Aorta (tissue), 5 donors: ENCODE measurements at places on chromosomes 1 and 21. TPM values are rescaled to one million over a fixed set of nuclear protein-coding genes. Genes with fewer than 3 reads are reported as not detected.

DNA sequence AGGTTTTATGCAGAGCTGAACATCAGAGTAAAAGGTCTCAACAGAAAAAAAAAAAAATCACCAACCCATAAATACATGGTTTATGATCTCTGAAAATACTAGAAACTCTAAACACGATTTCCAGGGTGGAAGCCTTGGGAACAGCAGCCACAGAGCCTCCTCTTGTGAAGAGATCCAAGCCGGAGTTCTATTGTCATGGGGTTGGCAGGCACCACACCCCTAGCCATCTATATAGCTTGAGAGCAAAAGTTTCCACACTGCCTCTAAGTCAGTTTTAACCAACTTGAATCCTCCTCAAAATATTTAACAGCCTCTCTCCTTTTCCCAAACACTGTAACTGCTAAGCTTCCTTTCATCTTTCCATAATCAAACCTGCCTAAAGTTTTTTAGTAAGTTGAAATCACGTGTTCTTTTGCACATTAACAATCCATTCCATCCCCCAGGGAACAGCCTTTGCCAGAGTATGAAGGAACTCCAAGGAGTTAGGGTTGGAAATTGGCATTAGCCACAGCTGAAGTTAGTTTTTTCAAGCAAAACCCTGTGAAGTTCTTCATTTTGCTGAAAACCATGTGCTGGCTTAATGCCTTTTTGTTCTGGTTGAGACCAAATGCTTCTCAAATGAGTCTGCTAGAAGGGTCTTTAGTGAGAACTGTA, 13.8 kb upstream of the SEC16B start:
- no peak overlapping the region for H3K27ac ChIP-seq
- H3K4me3 ChIP-seq: no peak overlapping the region
- H3K27me3 ChIP-seq: no peaks in the 10 kb centered on the region
- no peak for DNase-seq

ANKRD35 gene
- 7.2 TPM for total RNA-seq

DNA sequence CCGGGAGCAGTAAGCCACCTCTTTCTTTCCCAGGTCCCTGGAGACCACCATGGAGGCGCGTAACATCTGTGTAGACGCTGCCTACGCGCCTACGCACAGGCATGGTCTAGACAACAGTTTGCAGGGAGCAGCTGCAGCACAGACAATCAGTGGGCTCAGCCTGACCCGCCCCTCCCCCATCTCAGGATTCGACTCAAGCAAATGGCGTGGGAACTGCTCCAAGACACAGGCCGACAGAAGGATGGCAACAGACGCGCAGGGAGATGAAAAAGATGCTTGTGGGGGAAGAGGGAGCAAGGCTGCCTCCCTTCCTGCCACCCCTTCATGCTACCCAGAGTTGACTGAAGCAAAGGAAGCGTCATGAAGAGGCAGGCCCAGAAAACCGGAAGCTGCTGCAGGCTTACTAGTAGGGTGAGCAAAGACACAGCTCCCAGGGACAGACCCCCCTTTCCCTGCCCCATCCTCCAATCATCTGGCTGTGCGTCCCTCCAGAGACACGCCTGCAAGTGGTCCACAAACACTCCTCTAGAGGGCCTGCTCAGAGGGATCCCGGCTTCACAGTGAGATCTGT, 19.5 kb downstream of the STK40 start:
- H3K27ac ChIP-seq: no peak overlapping the region
- no peaks in the 10 kb centered on the region for H3K27me3 ChIP-seq
- no peaks in the 10 kb centered on the region for H3K36me3 ChIP-seq
- H3K4me3 ChIP-seq: no peak overlapping the region
- H3K4me1 ChIP-seq: no peaks in the 10 kb centered on the region

DNA sequence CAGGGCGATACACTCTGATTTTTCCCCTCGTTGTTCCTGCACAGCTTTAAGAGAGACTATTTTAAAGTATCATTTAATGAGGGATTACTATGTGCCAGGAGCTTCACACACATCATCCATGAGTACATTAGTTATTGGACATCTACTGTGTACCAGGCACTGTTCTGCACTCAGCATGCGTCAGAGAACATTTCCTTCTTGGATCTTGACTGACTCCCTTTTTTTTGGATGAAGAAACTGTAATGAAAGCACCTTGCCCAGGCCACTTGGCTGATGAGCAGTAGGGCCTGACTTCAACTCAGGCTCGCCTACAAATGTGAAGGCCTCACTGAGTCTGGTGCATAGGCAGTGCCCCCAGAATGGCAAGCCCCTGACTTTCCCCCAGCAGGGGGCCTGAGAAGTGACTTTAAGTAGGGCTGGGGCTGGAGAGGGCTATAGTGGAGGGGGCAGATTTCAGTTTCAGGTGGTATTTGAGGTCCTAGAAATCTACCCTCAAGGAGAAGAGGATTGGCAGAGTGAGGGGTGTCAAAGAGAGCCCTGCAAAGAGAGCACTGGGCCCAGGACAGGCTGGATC, 50.0 kb downstream of the PTPRU start:
- no peak overlapping the region for H3K27ac ChIP-seq
- H3K27me3 ChIP-seq: no peaks in the 10 kb centered on the region

DNA sequence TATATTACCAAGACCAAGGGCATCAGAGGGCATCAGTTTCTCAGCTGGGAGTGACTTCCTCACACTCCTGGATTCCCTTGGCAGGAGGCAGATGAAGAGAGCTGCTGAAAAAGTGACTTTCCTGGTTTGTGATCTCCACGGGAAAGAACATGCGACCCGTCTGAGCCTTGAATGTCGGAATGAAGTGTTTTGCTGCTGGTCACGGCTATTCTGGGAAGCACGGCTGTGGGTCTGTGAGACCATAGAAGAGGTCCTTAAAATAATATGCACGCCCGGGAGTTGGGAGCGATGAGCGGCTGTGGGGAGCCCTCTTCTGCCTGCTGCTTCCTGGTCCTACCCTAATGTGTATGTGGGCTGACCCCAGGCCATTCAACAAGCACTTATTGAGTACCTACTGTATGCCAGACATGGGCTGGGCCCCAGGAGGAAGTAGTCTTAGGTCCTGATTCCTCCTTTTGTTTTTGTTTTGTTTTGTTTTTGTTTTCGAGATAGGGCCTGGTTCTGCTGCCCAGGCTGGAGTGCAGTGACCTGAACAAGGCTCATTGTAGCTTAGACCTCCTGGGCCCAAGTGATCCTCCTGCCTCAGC, 13.2 kb upstream of the UMODL1 start:
- no peaks in the 10 kb centered on the region for H3K4me1 ChIP-seq
- no peak overlapping the region for H3K4me3 ChIP-seq
- H3K27me3 ChIP-seq: no peaks in the 10 kb centered on the region
- no peaks in the 10 kb centered on the region for H3K36me3 ChIP-seq

DNA sequence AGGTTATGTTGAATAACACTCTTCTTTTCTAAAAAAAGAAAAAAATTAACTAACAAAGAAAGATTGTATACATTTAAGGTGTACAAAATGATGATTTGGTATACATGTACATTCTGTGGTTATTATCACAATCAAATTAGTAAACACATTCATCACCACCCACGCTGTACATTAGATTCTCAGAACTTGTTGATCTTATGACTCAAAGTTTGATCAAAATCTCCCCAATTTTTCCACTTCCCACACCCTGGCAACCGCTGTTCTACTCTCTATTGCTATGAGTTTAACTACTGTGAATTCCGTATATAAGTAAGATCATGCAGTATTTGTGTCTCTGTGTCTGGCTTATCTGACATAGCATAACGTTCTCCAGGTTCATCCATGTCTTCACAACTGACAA, 469.5 kb upstream of the CHRM3 start:
- H3K27ac ChIP-seq: no peak overlapping the region
- no peaks in the 10 kb centered on the region for H3K27me3 ChIP-seq
- no peak overlapping the region for H3K4me3 ChIP-seq
- H3K4me1 ChIP-seq: no peaks in the 10 kb centered on the region
- no peak for DNase-seq

KRTAP19-3 gene
- not detected for total RNA-seq

- no peaks in the 10 kb centered on the region for H3K27me3 ChIP-seq
- no peak overlapping the region for H3K4me3 ChIP-seq
- DNase-seq: no peak
- H3K4me1 ChIP-seq: no peaks in the 10 kb centered on the region
These were observed 2.9 kb upstream of the SLC2A7 start for GRCh38 chr1:9028921-9029705.

UBE2G2 gene
- 83.6 TPM for total RNA-seq

- no peak overlapping the region for H3K4me3 ChIP-seq
- H3K27ac ChIP-seq: no peak overlapping the region
- H3K36me3 ChIP-seq: no peaks in the 10 kb centered on the region
- no peaks in the 10 kb centered on the region for H3K4me1 ChIP-seq
These were observed 31.0 kb upstream of the LMX1A start for GRCh38 chr1:165387505-165387904.

DNA sequence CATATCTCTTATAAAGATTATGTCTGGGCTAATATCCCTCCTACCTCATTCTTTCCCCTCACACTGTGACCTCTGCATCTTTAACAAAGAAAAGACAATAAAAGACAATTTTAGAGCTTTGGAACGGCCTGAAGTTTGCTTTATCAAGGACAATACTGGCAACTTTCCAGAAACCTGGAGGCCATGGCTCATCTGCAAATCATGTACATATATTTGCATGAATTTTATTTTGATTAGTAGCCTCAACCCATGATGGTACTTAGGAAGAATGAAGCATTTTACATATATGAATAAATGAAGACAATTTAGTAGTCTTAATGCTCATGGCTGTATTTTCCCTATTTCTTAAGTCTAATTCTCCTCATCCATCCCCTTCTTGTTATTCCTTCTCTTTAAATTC, 612.2 kb upstream of the CXADR start:
- no peak overlapping the region for H3K27ac ChIP-seq
- H3K4me3 ChIP-seq: no peak overlapping the region
- no peaks in the 10 kb centered on the region for H3K27me3 ChIP-seq
- H3K36me3 ChIP-seq: no peaks in the 10 kb centered on the region
- H3K4me1 ChIP-seq: no peaks in the 10 kb centered on the region

DNA sequence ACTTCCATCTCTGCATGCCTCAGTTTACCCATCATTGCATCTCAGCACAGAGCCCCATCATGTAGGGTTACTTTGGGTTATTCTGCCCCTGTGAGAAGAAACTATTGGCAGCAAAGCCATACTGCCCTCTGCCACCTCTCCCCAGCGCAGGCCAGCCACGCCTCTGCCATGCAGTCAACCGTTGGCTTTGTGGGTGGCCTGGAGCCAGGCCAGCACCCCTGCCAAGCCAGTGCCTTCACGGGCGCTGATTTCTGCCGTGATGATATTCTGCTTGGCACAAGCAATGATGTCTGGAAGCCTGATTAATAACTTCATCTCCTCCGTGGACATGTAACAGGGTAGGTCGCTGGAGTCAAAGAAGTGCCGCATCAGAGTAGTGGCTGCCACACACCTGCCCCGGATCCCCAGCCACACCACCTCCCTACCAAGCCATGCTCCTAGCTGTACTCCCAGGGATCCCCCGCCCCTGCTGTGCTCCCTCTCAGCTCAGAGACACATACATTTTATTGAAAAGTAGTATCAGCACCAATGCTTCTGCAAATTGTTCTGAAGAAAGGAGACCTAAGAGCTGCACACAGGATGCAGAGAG, 15.0 kb upstream of the CEP85 start:
- H3K4me3 ChIP-seq: no peak overlapping the region
- no peaks in the 10 kb centered on the region for H3K27me3 ChIP-seq
- H3K36me3 ChIP-seq: no peaks in the 10 kb centered on the region
- H3K27ac ChIP-seq: no peak overlapping the region
- no peaks in the 10 kb centered on the region for H3K4me1 ChIP-seq
- no peak for DNase-seq
